Activated CD8-positive, alpha-beta memory T cell treated with anti-CD3 and anti-CD28 coated beads for 1 hour (primary cell): ENCODE measurements at places on chromosomes 2 and 18.

GRCh38 chr2:209456489-209456888 lies 32.6 kb downstream of the MAP2 start:
- no peak for DNase-seq

- DNase-seq = no peak
Observed at GRCh38 chr2:187362151-187362550, 85.9 kb downstream of the CALCRL start.

DNA sequence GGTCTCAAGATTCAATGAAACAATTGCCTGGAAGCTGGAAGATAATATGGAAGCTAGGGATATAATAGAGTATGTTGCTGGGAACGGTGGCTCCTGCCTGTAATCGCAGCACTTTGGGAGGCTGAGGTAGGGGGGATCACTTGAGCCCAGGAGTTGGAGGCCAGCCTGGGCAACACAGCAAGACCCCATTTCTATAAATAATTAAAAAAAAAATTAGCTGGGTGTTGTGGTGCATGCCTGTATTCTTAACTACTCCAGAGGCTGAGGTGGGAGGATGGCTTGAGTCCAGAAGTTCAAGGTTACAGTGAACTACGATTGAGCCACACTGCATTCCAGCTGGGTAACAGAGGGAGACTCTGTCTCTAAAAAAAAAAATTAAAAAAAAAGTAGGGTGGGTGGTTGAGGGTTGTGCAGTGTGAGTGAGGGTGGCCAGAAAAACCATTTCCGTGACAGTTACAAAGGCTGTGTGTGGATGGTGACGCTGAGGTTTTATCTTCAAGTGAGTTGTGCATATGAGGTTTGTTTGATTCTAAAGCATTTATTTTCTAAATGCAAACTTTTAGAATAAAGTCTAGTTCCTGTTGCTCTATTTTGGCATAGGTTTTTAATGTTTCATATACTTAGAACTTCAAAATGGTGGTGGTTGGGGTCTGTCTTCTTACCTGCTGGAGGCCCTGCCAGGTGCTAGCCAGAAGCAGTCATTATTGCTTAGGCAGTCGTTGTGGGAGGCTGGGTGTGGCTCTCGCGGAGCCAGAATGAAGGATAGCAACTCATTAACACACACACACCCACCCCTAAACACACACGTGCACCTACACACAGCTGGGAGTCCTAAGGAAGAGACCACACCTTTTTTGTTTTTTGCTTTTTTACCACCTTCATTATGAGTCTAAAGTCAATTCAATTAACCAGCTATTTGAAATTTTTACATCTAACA lies 4.7 kb upstream of the IL1R2 start:
- no peak for DNase-seq

GRCh38 chr2:190656301-190656700 lies 7.4 kb downstream of the NAB1 start:
- no peak for DNase-seq

- DNase-seq = no peak
Observed at GRCh38 chr2:214103276-214104001, 307.4 kb upstream of the VWC2L start.
